Non-pigmented ciliary epithelial cell (primary cell): ENCODE measurements at places on chromosomes 6 and 20.

GRCh38 chr6:30614843-30615218 lies 2.2 kb downstream of the PPP1R10 start:
- DNase-seq: peak; percentile 89

DNA sequence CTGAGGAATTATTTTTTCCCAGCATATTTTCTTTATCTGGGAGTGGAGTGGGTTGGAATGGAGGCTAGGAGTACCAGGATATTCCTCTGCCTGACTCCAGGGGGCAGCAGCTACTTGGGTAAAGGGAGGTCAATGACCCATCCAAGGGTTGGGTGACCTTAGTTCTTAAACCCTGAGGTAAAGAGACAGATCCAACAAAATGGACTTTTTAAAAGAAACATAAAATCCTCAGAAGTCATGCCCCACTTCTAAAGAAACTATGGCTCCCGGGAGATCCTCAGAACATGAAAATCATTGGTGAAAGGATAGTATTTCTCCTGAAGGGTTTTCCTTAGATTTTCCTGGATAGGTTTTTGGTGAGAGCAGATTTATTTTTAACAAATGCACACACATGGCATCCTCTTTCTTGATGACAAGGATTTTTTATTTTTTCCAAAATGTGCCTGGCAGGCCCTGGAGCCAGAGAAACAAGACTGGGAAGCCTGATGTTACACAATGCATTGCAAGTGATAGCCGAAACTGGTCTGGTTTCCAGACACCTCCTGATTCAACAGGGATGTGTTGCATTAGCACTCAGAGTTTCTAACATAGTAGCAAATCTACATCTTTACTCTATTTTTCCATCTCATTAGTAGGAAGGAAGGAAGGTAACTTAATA lies 240.9 kb upstream of the BTBD3 start:
- DNase-seq: peak; percentile 9

GRCh38 chr20:15599961-15600360 lies 973.3 kb downstream of the KIF16B start:
- DNase-seq: no peak

DNA sequence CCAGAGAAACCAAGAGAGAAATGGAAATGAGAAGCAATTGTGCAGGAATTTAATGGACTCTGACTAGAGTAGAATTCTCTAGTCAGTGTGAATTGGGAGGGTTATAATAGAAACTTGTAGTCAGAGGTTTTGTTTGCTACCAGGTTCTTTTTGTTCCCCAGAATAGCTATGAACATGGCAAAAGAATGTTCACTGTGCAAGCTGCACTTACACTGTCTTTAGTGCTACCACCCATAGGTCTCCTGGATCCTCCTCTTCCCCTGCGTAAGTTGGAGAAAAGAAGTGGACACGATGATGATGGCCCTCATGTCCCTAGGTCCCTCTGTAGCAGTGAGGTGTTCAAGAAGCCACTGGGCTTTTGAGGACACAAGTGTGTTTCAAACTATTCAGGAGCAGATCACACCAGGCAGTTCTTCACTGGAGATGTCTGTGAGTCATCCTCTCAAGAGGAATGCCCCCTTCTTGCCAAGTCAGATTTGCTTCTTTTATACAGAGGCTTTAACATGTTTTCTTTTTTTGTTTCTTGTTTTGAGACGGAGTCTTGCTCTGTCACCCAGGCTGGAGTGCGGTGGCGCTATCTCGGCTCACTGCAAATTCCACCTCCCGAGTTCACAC lies 47.6 kb upstream of the SMIM8 start:
- DNase-seq: peak; percentile 38

GRCh38 chr20:46438156-46438750 lies 31.8 kb upstream of the ELMO2 start:
- no peak for DNase-seq

DNA sequence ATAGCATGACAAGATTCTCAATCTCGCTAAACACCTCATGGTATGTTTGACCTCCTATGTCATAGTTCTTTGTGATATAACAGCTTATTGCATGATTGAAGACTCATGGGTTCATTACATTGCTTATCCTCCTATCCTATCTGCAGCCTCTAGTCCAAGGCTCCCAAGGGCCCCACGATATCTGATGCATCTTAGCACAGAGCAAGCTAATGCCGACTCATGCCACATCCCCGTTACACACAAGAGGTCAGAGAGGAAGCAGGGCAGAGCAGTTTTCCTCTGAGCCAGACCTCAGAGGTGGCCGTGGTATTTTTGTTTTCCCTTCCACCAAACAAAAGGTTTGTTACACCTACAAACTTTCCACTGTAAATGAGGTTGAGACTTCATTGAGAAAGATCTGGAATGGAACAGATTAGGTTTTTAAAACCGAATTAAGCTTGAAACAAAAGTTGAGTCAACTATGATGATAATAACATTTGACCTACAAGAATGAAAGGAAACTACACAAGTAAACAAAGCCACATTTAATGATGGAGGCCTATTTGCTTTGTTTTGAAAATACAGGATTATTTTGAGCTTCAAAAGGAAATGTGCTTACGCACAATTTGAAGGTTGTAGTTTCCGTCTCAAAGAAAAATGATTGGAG lies 133.9 kb upstream of the MYLIP start:
- DNase-seq: no peak

DNA sequence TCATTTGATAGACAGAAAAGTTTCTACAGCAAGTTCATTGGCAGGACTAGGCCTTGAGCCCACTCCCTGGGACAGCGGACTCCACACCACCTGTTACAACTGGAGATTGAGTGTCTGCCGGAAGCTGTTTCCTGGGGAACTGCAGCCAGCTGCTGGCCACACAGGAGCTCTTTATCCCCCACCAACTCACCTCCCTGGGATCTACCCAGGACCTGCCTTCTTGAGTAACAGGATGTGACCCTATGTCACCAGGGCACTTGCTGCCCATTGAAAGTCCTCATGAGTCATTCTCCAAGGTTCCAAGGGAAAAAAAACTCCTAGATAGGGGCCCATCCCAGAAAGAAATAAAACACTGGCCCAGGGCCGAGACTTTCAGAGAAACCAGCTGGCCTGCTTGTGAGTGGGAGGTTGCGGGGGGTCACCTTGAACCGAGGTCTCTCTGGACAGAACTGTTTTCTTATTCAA lies 37.4 kb upstream of the SLC9A8 start:
- no peak for DNase-seq

DNA sequence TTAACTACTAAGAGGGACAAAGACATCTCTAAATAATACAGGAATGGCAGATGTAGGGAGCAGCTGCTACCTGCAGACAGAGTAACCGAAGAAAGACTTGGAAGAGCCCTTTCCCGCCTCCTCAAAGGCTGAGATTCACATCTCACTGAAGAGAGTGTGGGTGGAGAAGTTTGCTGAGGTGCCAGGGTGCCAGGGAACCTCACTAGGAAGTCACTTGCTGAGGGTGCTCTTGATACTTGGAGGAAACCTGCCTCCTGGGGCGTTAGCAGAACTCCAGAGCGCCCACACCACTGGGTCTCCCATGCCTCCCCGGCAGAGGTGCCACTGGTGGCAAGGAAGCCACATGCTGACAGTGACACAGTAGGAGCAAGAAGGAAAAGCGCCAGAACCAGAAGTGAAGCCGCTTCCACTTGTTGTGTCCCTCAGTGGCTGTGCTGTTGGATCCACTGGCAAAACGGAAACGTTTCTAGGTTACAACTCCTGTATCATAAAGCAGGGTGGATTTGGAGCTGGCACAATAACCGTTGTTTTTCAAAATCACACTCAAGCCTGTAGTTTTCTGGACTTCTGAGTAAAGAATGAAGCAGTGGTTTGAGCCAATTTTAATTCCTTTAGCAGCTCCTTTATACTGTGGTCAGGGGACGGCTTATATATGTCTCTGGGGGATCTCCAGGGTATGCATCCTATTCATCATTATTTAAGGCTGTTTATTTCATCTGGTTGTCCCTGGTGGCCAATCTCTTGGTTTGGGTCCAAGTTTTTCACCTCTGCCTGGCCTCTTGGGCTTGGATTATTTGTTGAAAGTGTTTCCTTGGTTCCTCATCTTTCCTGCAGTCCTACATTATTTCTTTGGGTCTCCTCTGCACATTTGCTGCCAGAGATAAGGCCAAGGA lies 64.5 kb downstream of the CDC5L start:
- DNase-seq: no peak

DNA sequence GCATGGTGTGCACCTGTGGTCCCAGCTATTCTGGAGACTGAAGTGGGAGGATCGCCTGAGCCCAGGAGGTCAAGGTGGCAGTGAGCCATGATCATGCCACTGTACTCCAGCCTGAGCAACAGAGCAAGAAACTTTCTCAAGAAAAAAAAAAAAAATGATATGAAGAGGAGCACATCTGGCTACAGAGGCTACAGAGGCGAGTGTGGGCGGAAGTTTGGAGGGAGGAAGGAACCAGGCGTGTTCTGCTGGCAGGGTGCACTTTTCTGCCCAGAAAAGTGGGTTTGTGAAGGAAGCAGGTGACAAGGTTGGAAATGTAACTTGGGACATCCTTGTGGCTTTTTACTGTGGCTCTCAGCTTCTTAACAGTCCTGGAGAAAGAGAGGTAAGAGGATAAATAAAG lies 96.7 kb downstream of the SNX5 start:
- DNase-seq: no peak

DNA sequence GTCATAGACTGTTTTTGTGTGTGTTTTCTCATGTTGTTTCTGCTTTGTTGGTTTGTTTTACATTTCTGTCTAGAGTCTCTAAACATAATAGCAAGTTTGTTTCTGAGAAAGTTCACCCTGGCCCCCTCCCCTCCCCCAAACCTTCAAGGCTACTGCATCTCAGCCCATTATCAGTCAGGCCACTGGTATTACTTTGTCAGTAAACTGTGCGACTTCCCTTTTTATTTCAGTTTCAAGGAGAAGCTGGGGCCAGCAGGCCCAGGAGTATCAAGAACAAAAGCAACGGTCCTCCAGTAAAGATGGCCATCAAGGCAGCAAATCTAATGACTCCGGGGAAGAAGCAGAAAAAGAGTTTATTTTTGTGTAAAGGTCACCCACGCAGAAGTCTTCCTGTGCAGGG lies 32.8 kb upstream of the SCGN start:
- DNase-seq: no peak

GRCh38 chr20:6157345-6157744 lies 34.5 kb upstream of the FERMT1 start:
- DNase-seq: no peak

GRCh38 chr6:12022953-12023388 lies 10.9 kb downstream of the HIVEP1 start:
- no peak for DNase-seq

DNA sequence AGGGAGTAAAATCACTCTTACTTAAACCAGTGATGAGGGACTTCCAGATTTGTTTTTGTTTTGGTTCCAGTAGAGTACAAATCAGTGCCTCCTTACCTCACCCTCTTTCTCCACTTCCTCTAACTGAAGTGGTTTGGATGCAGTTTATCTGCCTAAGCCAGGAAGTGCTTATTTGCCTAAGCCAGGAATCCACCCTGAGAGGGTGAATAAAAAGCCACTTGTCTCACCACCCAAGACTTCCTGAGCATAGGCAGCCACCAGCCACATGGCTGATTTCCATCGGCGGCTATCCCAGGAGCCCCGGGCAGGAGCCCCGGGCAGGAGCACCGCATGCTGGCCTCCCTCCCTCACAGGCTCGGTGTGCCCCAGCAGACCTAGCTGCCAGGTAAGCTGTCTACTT lies 12.0 kb downstream of the LRP11 start:
- DNase-seq: no peak

- no peak for DNase-seq
These were observed 20.7 kb downstream of the C6orf15 start for GRCh38 chr6:31091680-31092079.

DNA sequence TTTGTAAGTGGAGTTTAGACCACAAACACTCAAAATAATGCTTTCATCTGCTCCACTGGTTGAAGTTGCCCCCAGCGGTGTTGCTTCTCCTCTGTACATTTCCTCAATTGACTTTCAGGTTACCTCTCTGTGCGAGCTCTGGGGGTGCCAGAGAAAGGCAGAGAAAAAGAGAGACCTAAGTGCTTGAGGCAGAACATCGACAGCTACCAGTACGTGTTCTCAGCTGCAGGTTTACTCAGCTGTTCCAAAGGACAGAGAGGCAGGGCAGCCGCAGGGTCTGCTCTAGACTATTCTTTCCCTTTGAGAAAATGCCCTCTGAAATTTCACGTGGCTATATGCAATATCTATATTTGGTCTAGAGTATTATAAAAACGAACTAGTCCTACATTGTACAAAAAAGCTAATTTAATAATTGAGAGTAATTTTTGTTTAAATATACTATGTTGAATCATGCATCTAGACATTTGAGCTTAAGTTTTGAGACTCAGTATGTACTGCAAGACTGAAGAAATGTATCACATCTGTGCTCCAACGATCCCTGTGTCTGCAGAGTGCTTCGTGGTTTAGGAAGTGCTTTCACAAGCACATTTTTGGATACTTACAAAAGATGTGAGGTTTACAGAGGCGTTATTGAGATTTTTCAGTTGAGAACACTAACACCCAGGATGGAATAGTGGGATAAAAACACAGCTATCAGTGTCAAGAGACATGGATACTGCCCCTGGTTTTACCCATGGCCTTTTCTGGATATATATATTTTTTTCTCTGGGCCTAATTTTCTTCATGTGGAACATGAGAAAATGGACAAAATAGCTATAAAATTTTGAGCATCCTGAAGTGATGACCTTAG lies 453.6 kb upstream of the FLRT3 start:
- DNase-seq: peak; percentile 31

DNA sequence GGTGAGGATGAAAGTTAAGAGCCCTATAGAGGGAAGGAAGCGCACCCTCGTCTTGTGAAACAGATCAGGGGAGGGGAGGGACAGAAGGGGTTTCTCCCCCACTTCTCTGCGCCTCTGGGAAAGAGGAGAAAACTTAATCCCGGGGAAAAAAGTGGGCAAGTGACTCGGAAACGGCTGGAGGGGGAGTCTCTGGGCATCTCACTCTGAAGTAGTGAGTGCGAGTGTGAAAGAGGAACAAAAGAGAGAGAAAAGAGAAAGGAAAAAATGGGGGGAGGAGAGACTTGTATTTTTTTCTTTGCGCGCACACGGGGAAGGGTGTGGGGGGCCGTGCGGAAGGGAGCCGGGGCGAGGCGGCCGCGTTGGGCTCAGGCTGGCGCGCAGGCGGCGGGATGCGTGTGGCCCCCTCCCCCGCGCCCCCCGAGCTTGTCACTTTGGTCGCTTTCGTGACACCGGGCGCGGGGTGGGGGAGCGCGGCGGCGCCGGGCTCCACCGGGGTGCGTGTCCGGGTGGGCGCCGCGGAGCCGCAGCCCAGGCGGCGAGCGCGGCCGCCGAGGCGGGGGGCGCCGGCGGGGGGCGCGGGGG lies 454 bp downstream of the L3MBTL3 start:
- no peak for DNase-seq
